ENCODE measurements at places on chromosomes 1 and 21.

- DNase-seq = peak; percentile 96
Observed at GRCh38 chr21:25997788-25998611, 172.6 kb downstream of the APP start.

DNA sequence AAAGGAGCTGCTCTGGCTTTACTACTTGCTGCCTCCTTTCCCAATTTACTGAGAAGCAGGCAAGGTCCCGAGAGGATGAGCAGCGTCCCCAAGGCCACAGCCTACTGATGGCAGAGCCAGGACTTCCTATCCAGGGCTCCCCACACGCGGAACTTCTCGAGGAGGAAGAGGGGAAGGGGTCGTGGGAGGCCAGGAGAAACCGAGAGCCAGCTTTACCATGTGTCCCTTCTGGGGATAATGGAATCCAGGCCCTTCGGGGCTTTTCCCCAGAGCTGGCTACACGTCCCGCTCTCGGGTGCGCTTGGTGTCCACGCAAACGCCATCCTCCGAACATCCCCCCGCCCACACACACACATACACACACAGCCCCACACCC, 4.3 kb upstream of the CCN1 start:
- no peak for DNase-seq

DNA sequence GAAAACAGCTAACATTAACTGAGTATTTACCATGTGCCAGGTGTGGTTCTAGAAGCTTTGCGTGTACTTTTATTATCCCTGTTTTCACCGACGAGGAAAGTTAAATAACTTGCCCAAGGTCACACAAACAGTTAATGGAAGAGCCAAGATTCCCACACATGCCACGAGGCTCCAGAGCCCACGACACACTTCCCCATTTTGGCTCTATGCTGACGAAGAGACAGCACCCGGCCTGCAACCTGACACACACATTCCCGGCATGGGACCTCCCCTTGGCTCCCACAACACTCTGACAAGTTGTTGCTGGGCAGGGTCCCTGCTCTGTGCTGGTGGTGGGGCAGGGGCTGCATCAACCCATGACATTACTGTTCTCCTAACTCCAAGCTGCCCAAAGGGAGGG, 52.8 kb downstream of the RAP1GAP start:
- no peak for DNase-seq

GRCh38 chr1:67969446-67969845, 81.0 kb downstream of the DIRAS3 start:
- no peak for DNase-seq

DNA sequence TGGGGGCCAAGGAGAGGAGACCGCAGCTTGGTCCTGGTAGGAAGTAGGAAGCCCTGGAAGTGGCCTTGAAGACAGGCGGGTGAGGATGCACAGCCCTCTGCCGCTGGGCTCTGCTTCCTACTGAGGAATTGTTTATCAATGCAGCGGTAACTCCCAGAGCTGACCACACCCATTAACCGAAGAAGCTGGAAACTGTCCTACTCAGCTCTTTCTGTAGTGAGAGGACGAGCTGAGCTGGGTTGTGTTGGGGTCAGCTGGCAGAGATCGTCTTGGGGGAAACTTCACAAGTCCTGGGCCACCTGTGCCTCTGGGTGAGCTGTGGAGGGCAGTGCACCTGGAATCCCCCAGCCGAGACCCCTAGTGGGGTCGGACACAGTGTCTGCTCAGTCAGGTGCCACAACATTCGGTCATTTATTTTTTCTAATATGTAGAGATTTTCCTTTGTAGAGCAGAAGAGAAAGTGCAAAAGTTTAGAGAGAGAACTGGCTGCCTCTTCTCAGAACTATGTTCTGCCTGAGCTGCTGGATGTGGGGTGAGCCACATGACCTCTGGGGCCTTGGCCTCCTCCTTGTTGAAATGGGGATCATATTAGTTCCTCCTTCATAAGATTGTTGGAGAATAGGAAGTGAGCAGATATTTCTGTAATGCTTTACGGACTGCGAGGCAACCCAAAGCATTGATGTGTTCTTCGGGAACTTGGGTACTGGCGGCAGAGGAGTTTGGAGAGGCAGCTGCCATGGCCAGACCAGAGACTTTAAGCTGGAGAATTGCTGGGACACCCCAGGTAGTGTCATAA, 3.6 kb downstream of the NECAP2 start:
- DNase-seq = no peak

DNA sequence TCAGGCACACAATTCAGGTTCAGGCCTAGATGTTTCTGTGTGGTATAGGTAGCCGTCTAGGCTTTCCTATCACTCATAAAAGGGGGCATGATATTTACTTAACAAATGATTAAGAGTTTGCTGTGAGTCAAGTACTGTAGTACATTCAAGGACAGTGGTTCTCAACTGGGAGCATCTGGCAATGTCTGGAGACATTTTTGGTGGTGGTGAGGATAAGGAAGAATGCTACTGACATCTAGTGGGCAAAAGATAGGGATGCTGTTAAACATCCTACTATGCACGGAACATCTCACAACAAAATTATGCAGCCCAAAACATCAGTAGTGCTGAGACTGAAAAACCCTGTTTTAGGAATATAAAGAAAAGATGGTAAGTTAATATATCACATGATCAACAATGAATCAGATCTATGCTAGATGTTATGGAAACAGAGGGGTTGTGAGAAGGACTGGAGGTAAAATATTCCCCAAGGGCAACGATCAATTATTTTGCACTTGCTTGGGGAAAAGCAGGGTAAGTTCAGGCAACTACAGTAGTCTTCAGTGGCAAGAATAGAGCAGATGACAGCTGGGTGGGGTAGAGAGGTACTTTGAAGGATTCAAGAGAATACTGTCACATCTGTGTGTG, 4.9 kb downstream of the DNTTIP2 start:
- peak; percentile 24 for DNase-seq

GRCh38 chr21:29939104-29939923, 482 bp downstream of the GRIK1 start:
- no peak for DNase-seq

DNA sequence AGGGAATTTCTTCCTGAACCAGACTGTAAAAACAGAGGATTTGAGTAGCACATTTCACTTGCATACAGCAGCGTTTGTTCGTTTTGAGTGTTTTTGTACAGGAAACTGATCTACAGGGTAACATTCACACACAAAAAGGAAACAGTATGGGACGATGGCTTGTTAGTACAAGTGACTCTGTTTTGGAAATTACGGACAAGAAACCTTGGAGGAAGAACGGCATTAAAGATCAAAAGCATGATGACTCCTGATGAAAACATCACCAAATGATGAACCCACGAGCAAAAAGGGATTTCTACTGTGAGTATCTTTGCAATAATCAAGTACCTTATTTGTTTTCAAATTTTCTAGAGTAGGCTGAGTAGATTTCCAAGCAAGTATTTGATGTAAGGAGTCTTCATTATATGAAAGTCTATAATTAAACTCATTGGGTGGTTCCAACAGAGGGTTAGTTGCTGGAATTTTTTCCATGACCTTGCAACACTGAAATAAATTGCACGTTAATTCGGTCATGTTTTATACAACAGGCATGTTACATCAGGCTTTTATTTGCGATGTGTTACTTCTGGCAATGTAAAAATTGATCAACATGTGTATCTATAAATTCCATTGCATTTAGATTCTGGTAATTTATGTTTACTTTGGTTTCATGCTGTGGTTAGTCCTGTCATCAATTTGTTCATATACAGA, 76.7 kb upstream of the KCNK2 start:
- no peak for DNase-seq

DNA sequence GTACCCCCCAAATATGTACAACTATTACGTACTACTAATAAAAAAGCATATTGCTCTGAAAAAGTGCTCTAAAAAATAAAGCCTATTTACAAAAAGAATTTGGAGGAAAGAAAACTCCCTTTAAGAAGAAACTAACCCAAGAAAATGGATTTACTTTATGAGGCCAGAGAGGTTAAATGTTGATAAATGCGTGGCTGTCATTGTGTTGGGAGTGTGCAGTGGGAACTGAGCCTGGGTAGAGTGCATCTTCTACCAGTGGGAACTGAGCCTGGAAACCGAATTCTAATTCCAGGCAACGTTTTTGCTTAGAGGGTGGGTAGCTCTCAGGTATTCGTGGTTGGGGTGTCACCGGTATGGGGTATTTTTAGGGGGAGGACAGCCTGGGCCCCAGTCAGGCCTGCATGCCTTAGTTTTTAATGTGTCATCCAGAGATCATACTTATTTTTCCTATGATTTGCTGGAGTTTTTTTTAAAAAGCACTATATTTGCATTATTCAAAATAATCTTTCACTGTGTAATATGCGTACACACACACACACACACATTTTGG, 24.1 kb upstream of the RNF187 start:
- no peak for DNase-seq

All from NCI-H2029 treated with DMSO at 0.1 percent for 48 hours (cell line).